ENCODE measurements at places on chromosomes 13 and 19.

- DNase-seq: no peak
Observed at GRCh38 chr19:810883-811489, 10.8 kb downstream of the PLPPR3 start.

DNA sequence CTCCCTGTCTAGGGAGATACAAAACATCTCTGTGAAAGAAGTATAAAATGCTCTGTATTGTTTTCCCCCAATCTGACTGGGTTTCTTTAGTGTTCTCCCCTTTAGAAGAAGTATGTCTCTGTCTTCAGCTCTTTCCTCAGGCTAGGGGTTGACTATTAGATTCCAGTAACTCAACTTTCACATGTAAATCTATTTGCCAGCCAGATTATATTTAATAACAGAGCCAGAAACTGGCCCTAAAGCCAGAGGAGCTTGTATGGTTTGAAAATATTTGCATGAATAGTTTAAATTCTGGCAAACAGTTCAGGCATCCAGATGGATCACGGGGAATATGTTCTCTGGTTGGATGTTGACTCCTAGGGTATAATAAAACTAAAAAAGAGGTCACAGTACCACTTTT, 22.3 kb upstream of the CYSLTR2 start:
- DNase-seq: no peak

- no peak for DNase-seq
Observed at GRCh38 chr13:45918597-45918996, 67.0 kb upstream of the SIAH3 start.

DNA sequence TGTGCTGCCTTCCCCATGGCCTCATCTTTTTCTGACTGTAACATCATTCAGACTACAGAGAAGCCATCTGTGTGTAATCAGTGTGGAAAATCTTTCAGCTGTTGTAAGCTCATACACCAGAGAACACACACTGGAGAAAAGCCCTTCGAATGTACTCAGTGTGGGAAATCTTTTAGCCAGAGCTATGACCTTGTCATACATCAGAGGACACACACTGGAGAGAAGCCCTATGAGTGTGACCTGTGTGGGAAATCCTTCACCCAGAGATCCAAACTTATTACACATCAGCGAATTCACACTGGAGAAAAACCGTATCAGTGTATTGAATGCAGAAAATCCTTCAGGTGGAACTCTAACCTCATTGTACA, 17.2 kb upstream of the ZNF8 start:
- DNase-seq: no peak

DNA sequence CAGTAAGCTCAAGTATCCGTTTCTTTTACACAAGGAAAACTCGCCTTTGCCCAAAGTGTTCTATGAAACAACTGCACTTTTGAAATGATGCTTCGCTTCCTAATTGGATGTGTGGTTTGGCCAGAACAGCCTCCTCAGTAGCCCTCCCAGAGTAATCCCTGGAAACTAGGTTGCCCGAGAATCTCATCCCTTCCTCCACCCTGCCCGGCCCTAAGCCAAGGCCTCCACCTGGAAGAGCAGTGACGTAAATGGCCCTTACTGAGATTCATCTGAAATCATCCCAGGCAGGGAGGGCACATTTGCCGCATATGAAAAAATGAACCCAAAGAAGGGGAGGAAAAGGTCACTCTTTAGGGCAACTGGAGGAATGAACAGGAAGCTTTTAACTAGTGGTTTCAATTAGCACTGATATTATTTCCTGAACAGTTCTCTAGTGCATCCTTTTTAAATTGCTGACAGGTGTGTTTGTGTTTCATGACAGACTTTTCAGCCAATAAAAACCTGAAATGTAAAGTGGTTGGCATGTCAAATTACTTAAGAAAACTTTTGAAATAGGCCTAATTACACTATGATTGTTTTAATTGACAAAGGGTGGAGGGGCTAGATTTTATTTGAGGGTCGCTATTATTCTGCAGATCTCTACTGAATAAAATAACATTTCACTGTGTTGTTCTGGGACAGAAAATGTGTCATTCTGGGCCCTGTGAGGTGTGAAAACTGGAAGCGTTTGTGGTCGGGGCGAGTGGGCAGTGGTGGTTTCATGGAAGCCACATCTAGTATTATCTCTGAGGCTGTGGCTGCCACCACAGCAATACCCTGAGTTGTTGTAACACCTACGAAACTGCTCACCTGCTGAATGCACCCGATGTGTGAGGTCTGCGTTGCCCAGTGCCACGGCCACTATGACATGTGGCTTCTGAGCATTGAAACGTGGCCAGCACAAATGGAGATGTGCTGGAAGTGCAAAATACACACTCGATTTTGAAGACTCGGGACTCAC, 112.1 kb downstream of the ZIC5 start:
- DNase-seq: no peak

DNA sequence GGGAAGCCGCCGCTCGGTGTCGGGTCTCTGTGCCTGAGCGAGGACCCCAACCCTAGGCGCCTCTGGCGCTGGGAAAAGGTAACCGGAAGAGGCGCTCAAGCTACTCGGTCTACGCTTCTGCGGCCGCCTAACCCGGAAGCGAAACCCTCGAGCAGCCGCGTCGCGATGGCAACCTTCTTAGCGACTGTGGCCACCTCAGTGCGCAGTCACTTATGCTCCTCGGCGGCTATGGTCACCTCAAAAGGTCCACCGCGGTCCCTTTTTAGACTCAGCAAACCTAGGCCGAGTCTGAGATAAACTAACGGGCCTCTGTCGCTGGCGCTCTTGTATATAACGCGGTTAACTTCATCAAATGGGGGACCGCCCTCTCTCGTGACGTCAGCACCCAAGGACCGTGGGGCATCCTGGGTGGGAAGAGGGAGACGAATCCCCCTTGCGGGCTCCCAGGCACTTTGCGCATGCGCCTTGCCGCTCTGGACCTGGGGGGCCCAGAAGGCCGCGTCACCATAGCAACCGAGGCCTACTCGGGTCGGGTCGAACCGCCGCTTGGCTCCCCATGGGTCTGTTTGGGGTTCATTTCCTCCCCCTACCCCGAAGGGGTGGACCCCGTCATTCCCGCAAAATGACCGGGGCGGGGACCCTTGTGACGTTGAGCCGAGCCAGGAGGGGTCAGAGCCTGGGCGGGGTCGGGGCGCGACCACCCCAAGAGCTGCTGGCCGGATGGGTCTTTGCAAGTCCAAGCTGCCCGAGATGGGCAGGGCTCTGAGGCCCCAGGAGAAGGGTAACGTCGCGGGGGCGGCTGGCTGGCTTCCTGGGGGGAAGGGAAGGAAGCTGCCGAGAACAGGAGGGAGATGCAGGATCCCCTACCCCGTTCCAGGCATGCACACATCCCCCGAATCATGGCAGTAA, at the start of gene GTF2F1:
Gene GTF2F1, minus strand, starts transcription at position 91 of the 909 bp plus-strand sequence. CDS start 169 bp downstream, outside the sequence.
- DNase-seq: peak; percentile 92

- DNase-seq: no peak
Observed at GRCh38 chr19:33678796-33679585, 57.2 kb downstream of the CHST8 start.

- no peak for DNase-seq
Observed at GRCh38 chr19:18908917-18909619, 10.1 kb downstream of the COPE start.

DNA sequence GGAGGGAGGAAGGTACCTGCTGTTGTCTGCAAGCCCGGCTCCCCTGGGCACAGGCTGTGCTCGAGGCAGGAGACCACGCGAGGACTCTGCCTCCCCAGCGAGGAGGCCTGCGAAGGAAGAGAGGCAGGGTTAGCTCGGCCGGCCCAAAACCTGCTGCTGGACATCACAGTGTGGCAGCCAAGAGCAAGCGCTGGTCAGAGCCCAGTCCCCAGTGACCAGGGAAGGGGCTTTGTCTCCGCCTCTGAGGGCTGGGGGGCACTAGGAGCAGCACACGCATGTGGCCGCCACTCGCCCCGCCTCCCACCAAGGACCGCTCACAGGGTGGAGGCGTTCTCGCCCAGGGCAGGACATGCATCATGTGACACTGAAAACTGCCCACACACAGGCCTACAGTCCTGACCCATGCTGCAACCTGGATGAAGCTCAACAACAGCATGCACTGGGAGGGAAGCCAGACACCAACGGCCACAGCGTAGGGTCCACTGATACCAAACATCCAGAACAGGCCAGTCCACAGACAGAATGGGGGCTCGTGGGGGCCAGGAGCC, 8.5 kb downstream of the MIER2 start:
- DNase-seq: no peak

DNA sequence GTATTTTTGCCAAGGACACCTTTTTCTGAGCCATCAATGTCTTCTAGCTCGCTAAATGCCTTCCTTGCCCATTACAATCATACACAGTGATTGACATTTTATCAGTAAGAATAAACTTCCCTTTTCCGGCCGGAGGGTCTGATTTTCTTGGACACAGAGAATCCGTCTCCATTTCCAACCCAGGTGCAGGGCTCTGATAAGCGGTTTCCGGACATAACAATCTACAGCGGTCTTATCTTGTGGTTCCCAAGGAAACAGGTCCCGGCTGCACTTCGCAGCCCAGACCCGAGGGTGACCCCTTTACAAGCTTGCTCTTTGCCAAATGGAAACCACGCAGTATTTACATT, 5.1 kb upstream of the ZNF77 start:
- DNase-seq: no peak

DNA sequence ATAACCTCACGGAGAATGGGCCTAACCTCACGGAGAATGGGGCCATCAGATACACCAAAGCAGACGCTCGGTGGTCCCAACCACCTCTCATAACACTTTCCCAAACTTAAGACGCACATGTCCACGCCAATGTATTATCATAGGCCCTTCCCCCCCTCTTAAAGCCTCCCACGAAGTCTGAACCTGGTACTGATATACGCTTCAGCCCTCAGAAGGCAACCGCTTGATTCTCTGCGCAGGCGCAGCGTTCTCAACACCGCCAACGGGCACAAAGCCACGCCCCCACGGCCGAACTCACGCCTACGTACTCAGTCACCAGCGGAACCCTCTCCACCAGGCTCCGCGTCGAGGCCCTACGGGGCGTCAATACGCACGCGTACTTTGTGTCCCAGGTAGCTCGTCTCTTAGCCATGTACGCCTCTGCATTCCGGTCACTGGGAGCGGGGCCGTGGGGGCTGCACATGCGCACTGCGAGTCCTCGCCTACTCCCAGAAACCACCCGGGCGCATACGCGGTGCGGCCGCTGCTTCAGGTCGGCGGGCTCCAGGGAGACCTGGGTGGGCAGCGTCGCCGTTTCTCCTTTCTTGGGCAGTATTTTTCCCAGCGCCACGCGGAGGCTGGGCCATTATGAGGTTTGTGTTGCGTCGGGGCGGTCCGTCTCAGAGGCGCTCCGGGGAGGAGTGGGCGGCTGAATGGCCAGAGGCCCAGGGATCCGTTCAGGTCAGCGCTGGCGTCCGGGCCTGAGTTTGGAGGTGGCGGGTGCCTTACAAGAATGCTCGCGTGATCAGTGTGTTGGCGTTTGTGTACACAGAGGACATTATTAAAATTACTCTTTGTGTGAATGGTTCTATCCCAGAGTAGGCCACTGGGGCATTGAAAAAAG, 25.3 kb downstream of the ZNF582 start:
- peak; percentile 87 for DNase-seq

DNA sequence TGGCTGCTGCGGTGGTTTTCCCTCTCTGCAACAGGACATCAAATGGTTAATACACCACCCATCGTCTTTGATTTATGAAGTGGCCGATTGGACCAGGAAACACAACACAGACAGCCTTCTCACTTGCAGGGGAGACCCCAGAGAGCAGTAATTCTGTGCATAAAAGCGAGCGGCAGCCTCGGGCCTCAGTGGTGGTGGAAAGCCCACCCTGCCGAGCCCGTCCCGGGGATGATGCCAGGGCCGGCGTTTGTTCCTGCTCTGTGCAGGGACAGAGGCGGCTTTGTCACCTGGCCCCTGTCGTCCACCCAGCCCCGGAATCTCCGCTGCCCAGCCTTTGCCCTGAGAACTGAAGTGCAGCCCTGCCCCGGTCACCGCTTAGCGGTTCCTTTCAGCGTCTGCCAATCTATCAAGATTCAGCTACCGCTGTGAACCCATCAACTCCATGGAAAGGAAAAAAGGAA, 184.4 kb downstream of the TSHZ3 start:
- DNase-seq: no peak

- DNase-seq: no peak
Observed at GRCh38 chr19:11180346-11180745, 17.0 kb downstream of the KANK2 start.

GRCh38 chr19:10044390-10044789, 31.1 kb downstream of the RDH8 start:
- DNase-seq: no peak

GRCh38 chr13:71285700-71286099, 581.3 kb downstream of the DACH1 start:
- DNase-seq: no peak

- no peak for DNase-seq
Observed at GRCh38 chr13:21980049-21980448, 309.2 kb downstream of the FGF9 start.

DNA sequence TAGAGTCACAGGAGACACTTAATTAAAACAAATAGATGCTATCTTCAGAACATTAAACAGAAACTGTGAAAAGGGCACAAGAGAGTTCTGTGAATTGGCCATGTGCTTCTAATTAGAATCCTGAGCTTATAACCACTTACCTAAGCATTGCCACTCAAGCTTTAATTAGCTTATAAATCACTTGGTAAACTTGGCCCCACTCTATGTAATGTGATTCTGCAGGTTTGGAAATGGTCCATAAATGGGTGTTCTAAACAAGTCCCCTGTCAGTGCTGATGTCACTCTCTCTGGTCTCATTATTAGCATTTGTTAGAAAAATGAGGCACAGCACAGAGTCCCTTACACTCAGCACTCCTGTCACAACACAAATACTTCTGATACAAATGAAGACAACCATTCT, 18.0 kb downstream of the ZNF91 start:
- no peak for DNase-seq

DNA sequence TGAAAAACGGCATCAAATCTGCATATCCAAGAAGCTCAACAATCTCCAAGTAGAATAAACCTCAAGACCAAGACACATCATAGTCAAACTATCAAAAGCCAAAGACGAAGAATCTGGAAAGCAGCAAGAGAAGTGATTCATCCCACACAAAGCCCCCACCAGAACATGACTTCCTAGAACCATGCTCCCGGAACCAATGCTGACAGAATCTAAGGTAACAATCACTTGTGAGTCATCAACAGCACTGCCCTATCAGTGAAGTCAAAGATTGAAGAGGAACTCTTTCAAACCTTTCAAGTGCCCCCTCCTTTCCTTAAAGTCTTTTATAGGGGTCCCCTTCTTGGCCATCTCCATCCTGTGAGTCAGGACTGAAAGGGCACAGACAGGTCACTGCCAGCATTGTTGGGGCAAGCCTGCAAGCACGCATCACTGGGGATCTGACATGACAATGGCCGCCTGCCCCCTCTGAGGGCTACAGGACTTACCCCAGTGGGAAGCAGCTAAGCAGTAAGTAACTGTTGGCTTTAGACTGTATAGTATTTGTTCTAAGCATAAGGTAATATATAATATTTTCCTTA, at the start of gene CCDC70:
Gene CCDC70, plus strand, starts transcription at position 247 of the 578 bp plus-strand sequence. CDS start 3,443 bp downstream, outside the sequence.
- peak; percentile 5 for DNase-seq

DNA sequence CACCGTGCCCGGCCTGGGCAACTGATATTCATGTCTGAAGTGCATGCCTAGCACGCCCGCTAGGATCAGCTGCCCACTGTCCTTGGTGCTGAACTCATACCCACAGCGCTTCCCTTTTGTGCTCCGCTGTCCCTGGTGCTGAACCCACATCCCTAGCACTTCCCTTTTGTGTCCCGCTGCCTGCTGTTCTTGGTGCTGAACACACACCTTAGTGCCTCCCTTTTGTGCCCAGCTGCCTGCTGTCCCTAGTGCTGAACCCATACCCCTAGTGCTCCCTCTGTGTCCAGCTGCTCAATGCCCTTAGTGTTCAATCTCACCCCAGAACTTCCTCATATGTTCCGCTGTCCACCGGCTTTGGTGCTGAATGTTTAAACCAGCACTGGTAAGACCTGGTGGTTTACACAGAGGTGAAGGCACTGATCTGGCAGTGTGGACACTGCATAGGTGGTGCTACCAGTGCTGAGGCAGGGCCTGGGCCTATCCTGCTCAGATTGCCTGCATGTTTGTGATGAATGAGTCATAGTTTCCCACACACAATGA, 26.3 kb upstream of the SIGLEC11 start:
- peak; percentile 67 for DNase-seq
